Stimulated activated CD8-positive, alpha-beta memory T cell treated with anti-CD3 and anti-CD28 coated beads, Interleukin-15, amount 100 ng/mL, for 48 hours (primary cell): ENCODE measurements at places on chromosomes 7 and 10.

GRCh38 chr10:54908019-54908418 lies 107.0 kb upstream of the PCDH15 start:
- no peak for DNase-seq

GRCh38 chr10:29496341-29497162 lies 138.2 kb downstream of the SVIL start:
- DNase-seq: peak; percentile 36

DNA sequence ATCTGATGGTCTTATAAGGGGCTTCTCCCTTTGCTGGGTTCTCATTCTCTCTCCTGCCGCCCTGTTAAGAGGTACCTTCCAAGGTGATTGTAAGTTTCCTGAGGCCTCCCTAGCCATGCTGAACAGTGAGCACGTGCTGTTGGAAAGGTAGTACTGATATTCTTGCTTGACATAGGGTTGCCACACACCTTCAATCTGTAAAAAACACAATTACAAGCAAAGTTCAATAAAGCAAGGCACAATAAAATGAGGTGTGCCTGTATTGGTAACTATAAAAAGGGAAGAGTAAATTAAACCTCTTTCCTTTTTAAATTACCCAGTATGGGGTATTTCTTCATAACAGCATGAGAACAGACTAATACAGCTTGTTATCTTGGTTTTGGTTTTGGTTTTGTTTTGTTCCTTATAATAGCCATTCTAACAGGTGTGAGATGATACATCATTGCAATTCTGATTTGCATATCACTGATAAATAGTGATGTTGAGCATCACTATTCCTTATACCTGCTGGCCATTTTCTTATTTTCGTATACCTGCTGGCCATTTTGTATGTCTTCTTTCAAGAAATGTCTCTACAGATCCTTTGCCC lies 164.9 kb upstream of the TRIM24 start:
- no peak for DNase-seq

DNA sequence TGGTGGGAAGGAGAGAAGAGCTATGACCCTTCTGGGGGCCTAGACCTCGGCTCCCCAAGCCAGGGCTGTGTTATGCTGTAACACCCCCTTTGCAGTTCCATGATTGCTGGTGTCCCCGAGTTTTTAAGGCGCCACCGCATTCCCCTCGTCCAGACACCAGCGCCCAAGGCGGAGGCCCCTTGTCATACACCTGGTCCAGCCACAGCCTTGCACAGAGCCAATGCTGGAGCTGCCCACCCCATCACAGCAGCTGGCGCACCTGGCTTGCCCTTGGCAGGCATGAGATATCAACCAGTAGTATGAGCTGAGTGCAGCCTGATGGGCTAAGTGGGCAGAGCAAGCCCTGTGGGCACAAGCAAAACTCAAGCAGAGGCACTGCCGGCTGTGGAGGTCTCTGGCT lies 209.4 kb downstream of the SORCS1 start:
- no peak for DNase-seq

DNA sequence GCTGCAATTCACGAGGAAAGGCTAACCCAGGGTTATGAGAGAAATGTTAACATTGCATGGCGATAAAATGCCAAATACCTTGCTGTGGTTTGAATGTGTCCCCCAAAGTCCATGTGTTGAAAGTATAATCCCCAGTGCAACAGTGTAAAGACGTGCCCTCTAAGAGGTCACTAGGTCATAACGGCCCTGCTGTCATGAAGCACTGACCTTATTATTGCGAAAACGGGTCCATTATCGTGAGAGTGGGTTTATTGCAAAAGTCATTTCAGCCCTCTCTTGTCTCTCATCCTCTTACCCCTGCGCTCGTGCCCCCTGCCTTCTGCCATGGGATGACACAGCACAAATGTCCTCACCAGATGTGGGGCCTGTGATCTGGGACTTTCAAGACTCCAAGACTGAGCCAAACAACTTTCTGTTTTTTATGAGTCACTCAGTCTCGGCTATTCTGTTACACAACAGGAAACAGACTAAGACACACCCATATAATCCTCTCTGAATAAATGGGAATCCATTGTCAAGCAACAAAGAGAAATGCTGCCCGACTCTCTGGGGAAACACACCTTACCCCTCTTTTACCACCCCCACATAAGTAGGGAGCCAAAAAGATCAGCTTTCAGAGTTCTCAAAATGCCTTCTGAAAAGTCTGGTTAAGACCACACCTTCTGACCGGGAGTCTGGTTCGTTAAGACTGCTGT lies 73.1 kb upstream of the UCN3 start:
- DNase-seq: no peak

- DNase-seq: no peak
These were observed 333.4 kb downstream of the SH2D4B start for GRCh38 chr10:80871083-80871482.

- DNase-seq: no peak
These were observed 1.9 kb downstream of the PIK3AP1 start for GRCh38 chr10:96718304-96718990.

- DNase-seq: no peak
These were observed 239.9 kb downstream of the ADRA2A start for GRCh38 chr10:111316722-111317212.

GRCh38 chr7:15753887-15754579 lies 67.5 kb upstream of the MEOX2 start:
- DNase-seq: no peak

DNA sequence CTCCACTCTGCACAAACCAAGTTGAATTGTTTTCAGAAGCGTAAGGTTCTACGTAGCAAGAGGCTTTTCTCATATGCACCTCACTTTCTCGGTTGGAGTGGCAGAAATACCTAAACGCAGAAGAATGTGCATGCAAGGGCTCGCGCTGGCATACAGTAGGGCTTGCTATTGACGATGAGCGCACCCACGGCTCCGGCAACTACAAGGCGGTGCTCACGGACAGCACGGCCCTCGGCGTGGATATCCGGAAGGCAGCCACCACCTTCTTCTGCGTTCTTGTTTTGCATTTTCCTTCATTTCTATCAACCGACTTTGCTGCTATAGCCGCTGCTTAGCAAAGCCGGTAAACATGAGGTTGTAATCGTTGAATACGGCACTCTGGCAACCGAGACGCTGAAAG lies 51.1 kb upstream of the UBE3C start:
- no peak for DNase-seq

GRCh38 chr7:2245883-2246675 lies 4.1 kb downstream of the NUDT1 start:
- DNase-seq: no peak

DNA sequence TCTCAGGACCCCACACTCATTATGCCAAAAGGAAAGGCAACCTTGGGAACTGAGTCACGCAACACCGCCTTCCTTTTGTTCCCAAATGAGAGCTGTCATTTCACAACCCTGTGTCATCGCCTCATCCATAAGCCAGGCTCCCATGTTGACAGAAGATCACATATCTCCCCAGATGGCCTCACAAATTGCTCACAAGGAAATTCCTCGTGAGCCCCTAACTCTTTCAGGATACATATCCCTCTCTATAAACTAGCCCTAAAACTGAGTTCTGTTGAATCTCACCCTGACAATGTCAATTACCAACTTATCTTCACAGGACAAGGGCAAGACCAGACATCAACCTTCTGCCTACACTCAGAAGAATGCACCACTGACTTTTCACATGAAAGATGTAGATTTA lies 22.6 kb downstream of the CCDC3 start:
- no peak for DNase-seq

GRCh38 chr7:128207609-128208008 lies 33.5 kb upstream of the LEP start:
- no peak for DNase-seq

DNA sequence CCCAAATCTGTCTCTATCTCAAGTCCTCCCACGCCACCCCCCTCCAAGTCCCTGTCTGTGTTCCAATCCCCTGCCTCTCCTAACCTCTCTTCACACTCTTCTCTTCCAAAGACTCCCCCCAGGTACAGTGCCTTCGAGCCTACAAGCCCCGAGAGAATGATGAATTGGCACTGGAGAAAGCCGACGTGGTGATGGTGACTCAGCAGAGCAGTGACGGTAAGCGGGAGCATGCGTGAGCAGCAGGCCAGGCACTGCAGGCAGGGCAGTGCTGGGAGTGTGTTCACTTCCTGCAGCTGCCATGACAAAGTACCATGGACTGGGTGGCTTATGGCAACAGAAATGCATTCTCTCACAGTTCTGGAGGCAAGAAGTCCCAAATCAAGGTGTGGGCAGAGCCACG lies 23.4 kb downstream of the ARHGEF5 start:
- no peak for DNase-seq

DNA sequence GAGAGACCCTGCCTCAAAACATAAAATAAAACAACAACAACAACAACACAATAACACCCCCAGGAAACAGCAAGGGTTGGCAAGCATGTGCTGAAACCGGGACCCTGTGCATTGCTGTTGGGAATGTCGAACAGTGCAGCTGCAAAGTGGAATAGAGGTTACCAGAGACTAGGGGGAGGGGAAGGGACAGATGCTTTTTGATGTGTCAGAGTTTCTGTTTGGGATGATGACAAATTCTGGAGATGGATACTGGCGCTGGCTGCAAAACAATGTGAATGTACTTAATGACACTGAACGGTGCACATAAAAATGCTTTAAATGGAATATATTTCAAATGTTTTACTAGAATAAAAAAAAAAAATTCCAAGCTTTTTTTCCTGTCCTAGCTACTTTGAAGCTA lies 241.8 kb downstream of the TEX36 start:
- no peak for DNase-seq

GRCh38 chr10:63901881-63902280 lies 380.7 kb downstream of the REEP3 start:
- DNase-seq: no peak

DNA sequence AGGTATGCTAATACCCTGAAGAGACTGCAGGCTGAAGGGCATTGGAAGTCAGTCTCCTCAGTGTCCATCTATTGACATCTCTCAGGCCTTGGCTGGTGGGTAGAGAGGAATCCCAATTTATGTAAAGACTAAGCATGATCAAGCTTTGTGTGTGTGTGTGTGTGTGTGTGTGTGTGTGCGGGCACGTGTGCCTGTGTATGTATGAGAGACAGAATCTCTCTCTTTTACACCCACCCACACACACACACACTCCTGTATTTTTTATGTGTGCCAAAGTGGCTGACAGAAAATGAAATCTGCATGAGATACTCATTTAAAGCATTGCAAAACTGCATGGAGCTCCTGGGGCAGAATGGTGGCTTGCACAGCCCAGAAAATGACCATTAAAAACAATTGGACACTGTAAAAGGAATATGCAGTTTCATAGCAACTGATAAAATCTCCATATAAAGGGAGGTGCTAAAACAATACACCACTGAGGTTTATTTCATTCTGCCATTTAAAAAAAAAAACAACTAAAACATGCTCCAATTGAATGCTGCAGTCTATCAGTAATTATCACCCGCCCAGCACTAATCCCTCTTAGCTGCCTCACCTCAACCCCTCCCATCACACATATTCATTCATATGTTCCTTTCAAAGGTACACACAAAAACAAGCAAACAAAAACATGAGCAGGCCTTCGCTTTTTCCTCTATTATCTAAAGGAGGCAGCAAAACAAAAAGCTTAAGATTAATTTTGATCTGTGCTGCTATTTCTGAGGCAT lies 385.0 kb downstream of the KCNMA1 start:
- no peak for DNase-seq

GRCh38 chr7:47231627-47232026 lies 350.3 kb downstream of the TNS3 start:
- DNase-seq: no peak

DNA sequence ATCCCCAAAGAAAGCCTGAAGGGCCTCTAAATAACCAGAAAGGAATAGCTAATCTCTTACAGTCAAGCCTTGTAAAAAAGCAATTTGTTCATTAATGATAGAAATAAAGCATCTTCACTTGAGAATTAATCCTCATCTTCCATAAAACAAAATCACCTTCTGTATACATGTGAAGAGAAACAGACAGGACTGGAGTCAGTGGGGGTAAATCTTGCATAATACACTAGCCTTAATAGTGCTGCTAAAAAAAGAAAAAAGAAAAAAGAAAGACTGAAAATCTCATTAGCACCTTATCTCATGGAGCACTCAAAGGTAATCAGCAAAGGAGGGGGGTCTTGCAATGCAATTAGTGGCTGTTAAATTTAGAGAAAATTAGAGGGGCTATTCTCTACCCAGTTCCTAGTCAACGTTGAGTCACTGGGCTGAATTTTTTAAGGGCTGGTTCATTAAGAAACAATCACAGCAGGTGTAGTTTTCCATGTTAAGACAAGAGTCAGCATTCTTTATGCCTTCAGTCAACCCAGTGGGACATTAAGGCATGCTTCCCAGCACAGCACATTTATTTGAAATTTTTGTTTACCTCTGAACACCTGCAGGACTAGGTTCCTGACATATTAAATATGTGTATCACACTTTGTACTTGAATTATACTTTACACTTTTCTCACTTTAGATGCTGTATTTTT lies 1455.7 kb upstream of the CELF2 start:
- DNase-seq: no peak
